Ovary (tissue), 10 donors: ENCODE measurements at places on chromosomes 3 and 15. TPM values are rescaled to one million over a fixed set of nuclear protein-coding genes. Genes with fewer than 3 reads are reported as not detected.
A peak's percentile ranks its signal among the peaks of the same experiment; 100 is the strongest.

DNA sequence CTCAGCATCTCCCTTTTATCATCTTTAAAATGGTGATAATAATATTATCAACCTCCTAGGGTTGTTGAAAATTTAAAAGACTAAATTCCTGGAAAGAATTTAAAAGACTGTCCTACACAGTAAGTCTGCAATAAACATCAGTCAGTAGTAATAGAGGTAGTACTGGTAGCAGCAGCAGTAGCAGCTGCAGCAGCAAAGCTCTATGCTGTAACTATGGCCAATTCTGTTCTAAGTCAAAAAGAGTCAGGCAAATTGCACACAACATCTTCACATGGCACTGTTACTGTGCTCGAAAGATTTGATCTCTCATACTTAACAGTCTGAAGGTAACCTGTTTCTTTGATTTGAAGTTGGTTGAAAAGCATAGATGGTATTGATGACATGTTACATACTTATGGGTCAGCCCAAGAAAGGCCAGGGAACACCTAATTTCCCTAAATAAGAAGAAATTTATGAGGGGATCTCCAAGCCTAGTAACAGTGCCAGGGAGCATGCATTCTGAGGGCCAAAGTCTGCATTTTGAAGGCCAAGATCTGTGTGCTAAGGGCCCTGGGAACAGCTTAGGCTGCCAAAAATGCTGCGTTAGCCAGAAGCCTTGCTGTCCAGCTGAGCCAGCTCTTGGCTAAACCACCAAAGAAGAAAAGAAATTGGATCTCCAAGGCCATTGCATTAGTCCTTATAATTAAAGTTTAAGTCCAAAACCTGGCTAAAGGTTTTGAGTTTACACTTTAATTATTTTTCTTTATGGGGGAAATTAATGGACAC, 68.2 kb downstream of the SIDT1 start:
- peak; percentile 11 for DNase-seq
- peaks cover 2% of the 10 kb centered on the region for H3K4me1 ChIP-seq
- H3K27me3 ChIP-seq, result no peaks in the 10 kb centered on the region

DNA sequence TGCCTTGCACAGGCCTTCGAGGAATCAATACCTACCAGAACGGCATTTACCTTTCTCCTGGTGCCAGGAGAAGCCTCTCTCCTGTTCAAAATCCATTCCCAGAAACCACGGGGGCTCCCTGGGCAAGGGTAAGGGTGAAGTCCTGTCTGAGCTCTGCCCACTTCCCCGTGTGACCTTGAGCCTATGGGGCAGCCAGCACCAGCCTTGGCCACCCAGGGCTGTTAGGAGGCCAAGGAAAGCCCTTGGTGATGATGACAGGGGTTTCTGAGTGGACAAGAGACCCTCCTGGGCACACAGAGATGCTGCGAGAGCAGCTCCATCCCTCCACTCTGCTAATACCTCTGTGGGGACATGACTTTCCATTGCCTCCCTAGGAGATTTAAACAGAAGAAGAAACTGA, 5.9 kb downstream of the SCN5A start:
- H3K27me3 ChIP-seq, result no peaks in the 10 kb centered on the region
- H3K4me3 ChIP-seq, result no peak overlapping the region
- no peak for DNase-seq
- no peaks in the 10 kb centered on the region for H3K4me1 ChIP-seq

GRCh38 chr3:156037356-156037755, 83.0 kb upstream of the KCNAB1 start:
- no peaks in the 10 kb centered on the region for H3K27me3 ChIP-seq
- no peaks in the 10 kb centered on the region for H3K36me3 ChIP-seq
- H3K4me3 ChIP-seq, result no peak overlapping the region
- no peak overlapping the region for H3K27ac ChIP-seq

DNA sequence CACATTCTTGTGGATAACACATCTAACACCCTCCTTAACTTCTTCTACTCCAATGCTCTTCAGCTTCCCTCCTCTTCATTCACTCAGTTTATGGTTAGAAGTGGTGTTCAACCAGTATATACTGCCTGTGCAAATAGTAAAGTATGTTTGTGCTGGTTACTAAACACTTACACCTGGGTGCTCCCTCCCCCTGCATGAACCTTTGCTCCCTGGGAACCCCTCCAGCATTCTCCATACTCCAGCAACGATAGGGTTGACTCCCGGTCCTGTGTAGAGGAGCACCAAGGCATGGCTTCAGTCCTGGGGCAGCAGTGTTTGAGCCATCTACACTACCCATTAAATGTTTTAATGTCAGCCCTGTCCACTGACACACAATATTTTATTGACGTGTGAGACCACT, 407.5 kb upstream of the DPH6 start:
- no peaks in the 10 kb centered on the region for H3K4me1 ChIP-seq
- no peak for DNase-seq
- H3K36me3 ChIP-seq, result no peaks in the 10 kb centered on the region
- H3K4me3 ChIP-seq, result no peak overlapping the region

UCN2 gene
- total RNA-seq, result not detected

- H3K27ac ChIP-seq, result no peak overlapping the region
- no peaks in the 10 kb centered on the region for H3K4me1 ChIP-seq
- no peaks in the 10 kb centered on the region for H3K36me3 ChIP-seq
- H3K4me3 ChIP-seq, result no peak overlapping the region
- no peaks in the 10 kb centered on the region for H3K27me3 ChIP-seq
These were observed 370.9 kb downstream of the NSUN3 start for GRCh38 chr3:94433811-94434210.

DNA sequence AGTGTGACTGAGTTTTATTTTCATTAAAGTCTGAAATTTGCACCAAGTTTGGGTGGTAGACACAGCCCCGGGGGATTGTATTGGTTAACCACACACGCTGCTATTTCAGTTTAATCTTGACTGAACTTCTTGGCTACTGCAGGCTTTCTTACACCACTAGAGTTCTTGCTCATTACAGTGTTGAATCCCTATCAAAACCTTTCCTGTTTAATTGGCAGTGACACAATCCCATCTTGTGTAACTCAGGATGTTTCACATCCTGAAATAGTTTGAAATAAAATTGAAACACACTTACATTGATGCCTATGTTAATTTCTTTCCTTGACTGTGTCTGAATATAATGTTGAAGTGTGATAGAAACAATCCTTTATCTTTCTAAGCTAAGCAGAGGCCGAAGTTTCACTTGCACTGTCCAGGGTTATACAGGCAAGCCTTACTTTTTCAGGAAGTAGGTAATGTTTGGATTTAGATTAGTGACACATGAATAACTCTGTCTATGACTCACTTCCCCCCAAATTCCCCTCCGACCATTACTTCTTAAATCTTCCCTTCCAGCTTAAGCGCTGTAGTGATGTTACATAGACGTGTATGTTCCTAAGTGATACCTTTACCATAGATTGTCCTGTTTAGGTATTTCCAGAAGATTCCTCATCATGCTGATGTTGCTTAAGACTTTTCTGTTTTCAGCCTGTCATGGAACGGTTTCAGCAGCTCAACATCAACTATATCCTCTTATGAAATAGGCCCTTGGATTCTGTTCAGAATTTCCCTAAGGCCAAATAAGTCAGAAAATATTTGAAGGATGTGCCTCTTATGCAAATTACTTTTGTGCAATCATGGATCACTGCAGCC, 16.8 kb downstream of the ATG7 start:
- H3K27ac ChIP-seq, result no peak overlapping the region
- no peaks in the 10 kb centered on the region for H3K36me3 ChIP-seq
- H3K4me1 ChIP-seq, result peaks cover 16% of the 10 kb centered on the region
- no peak for DNase-seq
- no peak overlapping the region for H3K4me3 ChIP-seq
- H3K27me3 ChIP-seq, result no peaks in the 10 kb centered on the region

GRCh38 chr15:32746116-32746857, 28.5 kb downstream of the GREM1 start:
- no peak overlapping the region for H3K4me3 ChIP-seq
- no peaks in the 10 kb centered on the region for H3K27me3 ChIP-seq
- no peak overlapping the region for H3K27ac ChIP-seq
- H3K4me1 ChIP-seq, result no peaks in the 10 kb centered on the region

DNA sequence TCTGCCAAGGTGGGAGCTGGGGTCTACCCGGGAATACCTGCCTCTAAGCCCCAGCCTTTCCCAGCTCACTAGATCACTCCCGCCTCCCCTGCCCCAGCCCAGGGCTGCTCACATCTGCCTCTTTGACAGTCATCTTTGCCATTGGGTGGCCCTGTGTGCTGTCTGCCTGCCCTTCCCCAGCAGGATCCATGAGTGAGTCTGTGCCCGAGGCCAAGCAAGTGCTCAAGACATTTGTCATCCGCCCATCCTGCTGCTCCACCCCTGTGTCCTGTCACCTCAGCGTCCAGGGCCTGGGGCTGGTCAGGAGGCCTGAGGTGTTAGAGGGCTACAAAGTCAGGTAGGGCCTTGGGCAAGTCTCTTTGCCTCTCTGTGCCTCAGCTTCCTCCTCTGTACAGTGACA, 89.4 kb downstream of the LSM3 start:
- H3K4me1 ChIP-seq, result peaks cover 11% of the 10 kb centered on the region
- H3K27me3 ChIP-seq, result no peaks in the 10 kb centered on the region
- no peaks in the 10 kb centered on the region for H3K36me3 ChIP-seq
- DNase-seq, result peak; percentile 40

DNA sequence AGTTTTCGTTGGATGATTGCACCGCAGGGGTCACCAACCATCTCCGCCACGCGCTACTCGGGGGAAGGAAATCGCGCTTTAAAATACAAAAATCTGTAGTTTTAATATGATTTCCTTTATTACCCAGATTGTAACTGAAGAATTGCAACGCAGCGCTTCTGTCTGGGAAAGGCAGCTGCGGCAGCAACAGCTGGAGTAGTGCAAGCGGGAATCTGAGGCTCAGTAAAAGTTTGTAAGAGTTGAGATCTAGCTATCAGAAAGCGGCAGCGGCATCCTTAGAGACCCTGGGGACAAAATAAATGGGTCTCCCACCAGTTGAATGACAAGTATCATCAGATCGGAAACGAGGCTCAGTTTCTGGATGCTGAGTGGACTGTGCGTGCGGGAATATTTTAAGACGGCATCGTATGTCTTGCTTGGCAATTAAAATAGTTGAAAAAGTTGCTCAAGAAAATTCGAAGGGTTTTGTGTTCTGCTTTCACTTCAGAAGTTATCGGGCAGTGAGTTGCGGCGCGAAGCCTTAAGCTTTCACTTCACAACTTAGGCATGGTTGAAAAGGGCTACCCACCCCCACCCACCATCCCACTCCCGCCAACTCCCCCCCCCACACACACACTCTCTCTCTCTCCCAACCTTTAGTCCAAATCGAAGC, 2.7 kb downstream of the MECOM start:
- no peaks in the 10 kb centered on the region for H3K36me3 ChIP-seq
- H3K4me1 ChIP-seq, result peaks cover 8% of the 10 kb centered on the region
- H3K27ac ChIP-seq, result no peak overlapping the region
- H3K4me3 ChIP-seq, result peak overlapping the region; percentile 42

DNA sequence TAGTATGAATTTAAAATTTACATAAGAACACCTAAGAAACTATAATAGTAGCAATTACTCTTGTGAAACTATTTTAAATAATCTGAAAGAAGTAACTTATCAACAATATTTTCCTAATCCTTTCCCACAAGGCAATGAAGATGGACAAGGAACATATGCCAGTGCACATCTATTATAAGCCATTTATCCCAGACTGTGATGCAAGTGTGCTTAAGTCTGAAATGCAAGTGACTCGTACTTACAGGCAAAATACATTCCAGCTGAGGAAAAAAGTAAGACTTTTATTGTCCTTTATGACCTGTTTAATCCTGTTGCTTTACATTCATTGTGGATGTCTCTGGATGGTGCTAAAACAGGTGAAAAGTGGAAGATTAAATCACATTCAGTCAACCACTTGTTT, 709.4 kb downstream of the ZNF385D start:
- no peak for DNase-seq
- no peak overlapping the region for H3K4me3 ChIP-seq
- H3K27ac ChIP-seq, result no peak overlapping the region
- H3K27me3 ChIP-seq, result no peaks in the 10 kb centered on the region

ONECUT1 gene
- not detected for total RNA-seq

DNA sequence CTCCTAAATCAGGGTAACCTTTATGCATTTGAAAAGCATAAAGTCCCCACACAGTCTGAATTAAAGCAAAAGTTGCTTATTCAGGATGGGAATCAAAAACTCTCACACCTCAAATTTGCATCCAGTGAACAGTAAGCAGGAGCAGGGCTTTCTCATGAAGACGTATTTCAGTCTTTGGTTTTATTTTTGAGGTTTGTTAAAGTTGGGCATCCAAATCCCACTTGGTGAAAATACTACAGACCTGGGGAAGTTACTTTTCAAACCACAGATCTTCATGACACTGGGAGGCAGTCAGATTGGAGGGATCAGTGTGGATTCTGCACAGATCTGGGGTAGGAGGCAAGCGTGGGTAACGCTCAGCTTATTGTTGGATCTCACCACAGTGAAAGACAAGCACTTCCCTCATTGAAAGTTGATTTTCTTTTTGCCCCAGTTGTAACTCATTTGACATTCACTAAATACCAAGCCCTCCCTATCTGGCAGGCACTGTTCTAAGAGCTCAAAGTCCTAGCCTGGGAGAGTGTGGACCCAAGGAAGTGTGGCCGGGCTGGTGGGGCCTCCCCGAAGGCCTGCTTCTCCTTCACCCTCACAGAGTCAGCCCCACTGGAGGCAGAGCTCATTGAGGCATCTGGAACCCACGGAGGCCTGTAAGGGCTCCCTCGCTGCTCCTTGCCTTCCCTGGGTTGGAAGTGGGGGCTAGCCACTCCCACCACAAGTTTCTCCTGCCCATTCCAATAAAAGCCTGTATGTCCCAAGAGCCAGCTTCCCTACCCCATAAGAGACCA, 783 bp upstream of the ISG20 start:
- peak overlapping the region; percentile 93 for H3K27ac ChIP-seq
- H3K27me3 ChIP-seq, result no peaks in the 10 kb centered on the region
- H3K4me3 ChIP-seq, result peak overlapping the region; percentile 44
- DNase-seq, result peak; percentile 63
- H3K4me1 ChIP-seq, result peaks cover 8% of the 10 kb centered on the region
- no peaks in the 10 kb centered on the region for H3K36me3 ChIP-seq

ITIH3 gene
- 2.5 TPM for total RNA-seq

DNA sequence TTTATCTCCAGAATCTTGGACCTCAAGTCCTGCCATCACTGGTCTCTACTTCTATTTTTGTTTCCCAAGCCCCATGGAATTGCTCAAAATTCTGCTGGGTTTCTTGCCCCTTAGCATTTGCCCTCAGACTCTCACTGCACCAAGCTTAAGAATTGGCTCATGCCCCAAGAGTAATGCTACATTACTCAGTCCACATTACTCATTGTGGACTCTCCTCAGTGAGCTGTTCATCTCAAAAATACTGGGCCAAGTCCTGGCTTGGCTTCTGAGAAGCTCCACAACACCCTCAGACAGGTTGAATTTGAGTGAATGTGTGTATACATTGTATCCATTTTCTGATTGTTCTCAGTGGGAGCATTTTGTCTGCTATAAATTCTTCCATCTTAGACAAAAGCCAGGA, 364.4 kb upstream of the ARHGEF26 start:
- H3K36me3 ChIP-seq, result no peaks in the 10 kb centered on the region
- no peak for DNase-seq
- H3K4me1 ChIP-seq, result no peaks in the 10 kb centered on the region
- no peak overlapping the region for H3K4me3 ChIP-seq
- no peak overlapping the region for H3K27ac ChIP-seq
- no peaks in the 10 kb centered on the region for H3K27me3 ChIP-seq

SI gene
- total RNA-seq, result 0.03 TPM

GRCh38 chr15:64906402-64906801, 5.3 kb upstream of the ANKDD1A start:
- DNase-seq, result no peak
- H3K27me3 ChIP-seq, result no peaks in the 10 kb centered on the region
- no peaks in the 10 kb centered on the region for H3K36me3 ChIP-seq
- H3K4me3 ChIP-seq, result no peak overlapping the region
- H3K27ac ChIP-seq, result no peak overlapping the region
